Muscle of arm (tissue), 14 donors: ENCODE measurements at places on chromosomes 3 and 15. TPM values are rescaled to one million over a fixed set of nuclear protein-coding genes. Genes with fewer than 3 reads are reported as not detected.
A peak's percentile ranks its signal among the peaks of the same experiment; 100 is the strongest.

DNA sequence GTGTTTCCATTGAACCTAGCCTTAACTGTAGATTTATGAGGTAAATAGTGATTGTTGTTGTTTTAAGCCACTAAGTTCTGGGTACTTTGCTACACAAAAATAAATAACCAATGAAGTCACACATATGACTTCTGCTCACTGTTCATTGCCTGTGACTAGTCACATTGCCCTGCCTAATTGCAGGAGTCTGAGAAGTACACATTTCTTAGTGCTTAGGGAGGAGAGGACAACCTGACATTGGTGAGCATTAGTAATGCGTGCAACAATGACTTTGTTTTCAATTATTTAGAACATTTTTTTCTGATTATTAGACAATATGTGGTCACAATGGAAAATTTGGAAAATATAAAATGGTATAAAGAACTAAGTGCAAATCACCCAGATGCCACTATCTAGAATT, 133.2 kb upstream of the DAZL start:
- no peak for DNase-seq

- no peak for DNase-seq
Observed at GRCh38 chr3:65080432-65080831, 392.6 kb upstream of the ADAMTS9 start.

DNA sequence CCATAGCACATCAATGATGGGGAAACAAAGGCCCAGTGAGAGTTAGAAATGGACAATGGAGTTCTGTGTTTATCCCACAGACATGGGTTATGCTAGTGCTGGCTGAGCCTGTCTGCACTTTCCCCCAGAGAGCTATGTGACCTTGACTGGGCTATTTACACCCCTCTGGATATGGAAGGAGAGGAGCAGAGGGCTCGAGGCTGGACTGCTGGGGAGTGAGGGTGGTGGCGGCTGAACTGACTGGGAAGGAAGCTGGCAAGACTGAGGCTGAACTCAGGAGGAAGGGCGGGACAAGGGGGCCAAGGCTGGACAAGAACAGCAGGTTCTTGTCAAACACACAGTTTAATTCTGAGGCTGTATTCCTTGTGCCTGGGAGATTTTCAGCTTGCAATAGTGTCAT, 10.8 kb upstream of the INSYN1 start:
- no peak for DNase-seq

DNA sequence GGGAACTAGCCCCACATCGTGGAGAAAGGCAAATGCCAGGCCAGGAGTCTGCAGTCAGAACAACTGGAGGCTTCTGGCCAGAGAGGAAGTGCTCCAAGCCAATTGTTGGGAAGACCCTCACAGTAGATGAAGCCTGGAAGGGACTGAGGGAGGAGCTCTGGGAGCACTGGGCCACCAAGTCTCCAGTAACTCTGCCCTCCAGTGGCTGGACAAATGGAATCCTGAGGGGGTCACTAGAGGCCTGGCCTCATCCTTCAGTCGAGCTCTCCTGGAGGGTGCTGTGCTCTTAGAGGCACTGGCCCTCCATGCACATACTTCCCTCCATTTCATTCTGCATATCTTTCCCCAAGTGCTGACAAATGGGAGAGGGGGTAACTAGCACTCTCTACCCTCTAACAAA, 103.0 kb downstream of the MYLK start:
- DNase-seq = no peak

DNA sequence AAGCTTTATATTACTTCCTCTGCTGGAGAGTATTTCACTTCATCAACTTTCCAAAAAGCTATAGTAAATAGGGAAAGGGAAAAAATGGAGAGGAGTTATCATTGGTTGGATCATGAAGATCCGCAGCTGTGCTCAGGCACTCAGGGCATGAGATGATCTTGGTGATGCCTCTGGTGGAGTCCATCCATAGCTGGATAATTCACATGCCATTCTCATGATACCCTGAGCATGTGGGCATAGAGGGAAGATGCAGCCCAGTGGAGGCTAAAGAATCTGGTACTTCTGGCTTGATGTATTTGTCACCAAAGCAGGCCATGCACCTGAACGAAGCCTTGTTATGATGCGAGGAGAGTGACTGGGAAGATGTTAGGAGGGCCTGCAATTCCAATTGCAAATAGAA, 150.2 kb downstream of the CHST2 start:
- no peak for DNase-seq

- DNase-seq = peak; percentile 73
Observed at GRCh38 chr3:2568156-2568555, 469.5 kb downstream of the CNTN4 start.

DNA sequence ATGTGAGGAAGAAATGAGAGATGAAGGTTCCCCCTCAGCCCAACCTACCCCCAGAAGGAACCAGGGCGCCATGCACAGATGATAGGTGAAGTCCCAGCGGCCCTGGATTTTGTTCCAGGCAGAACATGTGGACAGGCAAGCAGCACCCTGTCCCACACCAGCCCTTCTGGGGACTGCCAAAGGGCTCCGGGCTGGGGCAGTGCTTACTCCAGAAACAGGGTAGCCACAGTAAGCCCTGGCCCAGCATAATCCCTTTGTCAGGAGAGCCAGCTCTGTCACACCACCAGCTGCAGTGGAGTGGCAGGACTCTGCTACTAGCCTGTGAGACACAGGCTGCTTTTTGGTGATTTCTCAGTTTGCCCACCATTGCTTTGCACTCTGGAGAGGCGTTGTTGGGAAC, 6.3 kb downstream of the FBXL22 start:
- DNase-seq = no peak

DNA sequence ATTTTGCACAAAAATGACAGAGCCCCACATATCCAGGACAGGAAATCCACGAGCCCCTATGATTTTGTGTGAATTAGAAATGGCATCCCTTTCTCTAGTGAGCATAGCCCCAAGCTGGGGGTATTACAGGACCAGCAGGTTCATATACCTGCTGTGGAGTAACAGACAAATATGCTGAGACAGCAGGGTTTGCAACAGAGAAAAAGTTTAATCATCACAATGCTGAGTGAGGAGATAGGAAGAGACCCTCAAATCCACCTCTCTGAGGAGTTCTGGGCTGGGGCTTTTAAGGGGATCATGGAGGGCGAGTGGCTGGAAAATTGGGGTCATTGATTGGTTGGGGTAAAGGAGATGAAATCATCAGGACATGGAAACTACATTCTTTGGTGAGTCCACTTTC, 8.4 kb upstream of the MYZAP start:
- DNase-seq = no peak

GRCh38 chr15:40369971-40370370, 12.0 kb downstream of the DISP2 start:
- no peak for DNase-seq

- no peak for DNase-seq
Observed at GRCh38 chr3:195729476-195730251, 8.9 kb downstream of the MUC20 start.

DNA sequence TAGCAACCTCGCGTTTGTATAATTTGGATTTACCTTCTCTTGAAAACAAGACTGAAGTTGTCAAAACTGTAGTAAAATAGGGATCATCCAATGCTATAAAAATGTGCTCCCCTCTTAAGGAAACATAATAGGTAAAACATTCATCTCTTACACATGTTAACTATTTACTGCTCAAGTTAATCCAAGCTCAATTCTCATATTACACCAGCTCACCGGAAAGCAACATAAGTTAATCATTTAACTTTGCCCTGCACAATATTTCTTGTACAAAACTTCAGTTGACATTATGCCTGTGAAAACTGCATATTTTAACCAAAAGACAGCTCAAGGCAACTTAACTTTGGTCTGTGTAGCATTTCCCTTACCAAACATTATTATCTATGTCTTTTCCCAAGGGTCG, 634.2 kb downstream of the NAALADL2 start:
- no peak for DNase-seq

DNA sequence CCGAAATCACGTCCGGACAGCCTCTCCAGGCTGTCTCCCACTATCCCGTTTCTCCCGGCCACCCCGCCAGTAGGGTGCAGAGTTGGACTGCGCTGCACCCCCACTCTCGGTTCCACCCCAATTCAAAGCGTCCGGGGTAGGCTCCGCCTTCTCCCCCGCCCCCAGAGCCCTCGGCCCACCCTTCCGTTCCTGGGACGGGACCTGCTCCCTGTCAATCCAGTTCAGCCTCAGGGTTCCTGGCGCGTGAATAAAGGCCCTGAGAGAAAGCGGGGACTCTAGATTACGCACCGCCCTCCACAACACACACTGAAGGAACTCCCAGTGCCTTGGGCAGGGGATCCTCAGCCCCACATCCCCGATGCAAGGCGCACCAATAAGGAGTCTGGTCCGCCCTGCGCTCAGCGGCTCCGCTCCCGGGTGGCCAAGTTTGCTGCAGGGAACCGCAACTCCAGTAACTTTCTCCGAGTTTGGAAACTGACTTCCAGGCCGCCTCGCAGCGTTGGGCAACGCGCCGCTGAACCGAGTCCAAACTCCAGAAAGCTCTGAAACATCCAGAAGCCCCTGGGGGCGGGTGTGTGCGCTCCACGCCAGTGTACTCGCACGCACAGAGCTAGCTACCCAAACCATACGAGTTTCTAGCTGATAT, 1.9 kb downstream of the ADAMTS9 start:
- peak; percentile 96 for DNase-seq

- no peak for DNase-seq
Observed at GRCh38 chr3:76245073-76245472, 459.7 kb upstream of the ZNF717 start.

DNA sequence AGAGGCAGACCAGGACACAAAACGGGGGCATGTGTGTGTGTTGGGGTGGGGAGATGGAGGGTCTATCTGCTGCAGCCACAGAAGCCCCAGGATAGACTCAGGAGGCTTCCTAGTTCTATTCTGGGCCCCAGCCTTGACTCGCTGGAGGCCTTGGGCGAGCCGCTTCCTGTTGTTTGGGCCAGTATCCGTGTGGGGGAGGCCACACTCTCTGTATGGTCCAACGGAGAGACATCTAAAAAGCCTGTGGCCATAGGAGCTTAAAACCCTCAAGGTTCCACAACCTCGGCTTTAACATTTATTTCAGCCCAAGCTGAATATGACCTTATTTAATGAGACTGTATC, 32.8 kb downstream of the POC1A start:
- DNase-seq = no peak

DNA sequence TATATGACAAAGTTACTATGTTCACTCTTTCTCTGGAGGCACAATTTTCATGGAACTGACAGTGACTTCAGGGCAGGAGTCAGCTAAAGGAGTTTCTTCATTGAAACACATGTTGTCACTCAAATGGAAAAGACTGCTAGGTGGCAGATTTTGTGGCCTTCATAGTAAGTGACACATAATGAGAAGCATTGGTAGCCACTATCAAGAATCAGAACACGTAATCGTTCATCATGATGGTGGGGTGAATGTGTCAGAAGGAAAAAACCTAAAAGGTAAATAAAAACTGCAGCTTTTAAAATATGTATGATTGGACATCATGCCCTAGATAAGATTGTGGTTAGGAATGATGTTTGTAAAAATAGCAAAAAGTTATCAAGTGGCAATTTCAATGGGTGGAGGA, 1491.0 kb downstream of the SI start:
- DNase-seq = no peak

GRCh38 chr3:37937156-37937555, 53.4 kb upstream of the VILL start:
- DNase-seq = no peak

GRCh38 chr3:110859993-110860392, 211.6 kb upstream of the NECTIN3 start:
- DNase-seq = no peak

DNA sequence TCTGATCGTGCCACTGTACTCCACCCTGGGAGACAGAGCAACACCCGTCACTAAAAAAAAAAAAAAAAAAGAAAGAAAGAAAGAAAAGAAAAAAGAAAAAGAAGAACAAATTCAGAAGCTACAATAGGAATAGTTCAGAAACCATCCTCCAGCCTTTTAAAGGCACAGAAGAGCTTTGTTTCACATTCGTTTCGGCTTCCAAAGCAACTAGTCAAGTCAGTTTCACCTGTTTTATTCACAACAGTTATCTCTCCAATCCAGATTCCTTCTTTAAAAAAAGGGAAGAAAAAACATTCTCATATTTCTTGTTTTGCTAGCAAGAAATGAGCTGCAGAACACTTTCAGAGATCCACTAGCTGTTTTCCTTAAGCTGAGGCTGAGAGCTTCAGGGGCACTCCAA, 767.7 kb upstream of the CFAP20DC start:
- no peak for DNase-seq

DNA sequence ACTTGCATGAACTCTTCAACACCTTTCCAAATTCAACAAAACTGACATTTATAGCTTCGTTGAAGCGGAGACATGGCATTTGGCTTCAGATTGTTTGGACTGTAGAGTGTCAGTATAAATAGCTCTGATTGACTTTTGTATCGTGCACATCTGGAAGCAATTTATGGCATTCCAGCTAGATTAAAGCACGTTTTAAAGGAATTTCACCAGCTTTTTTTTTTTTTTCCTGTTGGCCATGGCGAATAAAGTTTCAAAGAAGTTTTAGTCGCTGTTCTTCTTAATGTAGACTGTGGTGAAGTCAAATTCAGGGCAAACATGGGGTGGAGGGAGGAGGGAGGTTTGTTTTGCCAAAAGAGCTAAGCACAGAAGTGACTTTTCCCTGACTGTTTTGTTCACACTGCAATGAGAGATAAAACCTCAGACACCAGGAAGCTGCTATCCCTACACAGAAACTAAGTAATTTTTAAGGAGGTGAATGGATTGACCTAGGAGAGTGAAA, 391.0 kb upstream of the RARB start:
- DNase-seq = peak; percentile 71

- no peak for DNase-seq
Observed at GRCh38 chr15:67501836-67502461, 19.0 kb upstream of the C15orf61 start.

DNA sequence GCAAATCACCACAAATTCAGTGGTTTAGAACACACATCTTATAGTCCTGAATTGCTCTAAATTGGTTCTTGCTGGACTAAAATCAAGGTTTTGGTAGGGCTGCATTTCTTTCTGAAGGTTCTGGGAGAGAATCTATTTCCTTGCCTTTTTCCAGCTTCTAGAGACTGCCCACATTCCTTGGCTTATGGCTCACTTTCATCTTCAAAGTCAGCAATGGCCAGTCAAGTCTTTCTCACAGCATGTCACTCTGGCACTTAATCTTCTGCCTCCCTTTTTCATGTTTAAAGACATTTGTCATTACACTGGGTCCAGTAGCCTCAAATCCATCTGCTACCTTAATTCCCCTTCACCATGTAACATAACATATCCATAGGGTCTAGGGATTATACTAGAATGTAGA, 149.0 kb downstream of the NEK10 start:
- no peak for DNase-seq

- no peak for DNase-seq
Observed at GRCh38 chr15:71250936-71251583, 135.8 kb downstream of the THSD4 start.

The GOLGA8S gene
- polyA plus RNA-seq = 0.60 TPM

The BOC gene
- polyA plus RNA-seq = 46.7 TPM

The SNX22 gene
- 0.99 TPM for polyA plus RNA-seq

The HRG gene
- polyA plus RNA-seq = 0.17 TPM

The RPLP1 gene
- 4,362 TPM for polyA plus RNA-seq

The COL8A1 gene
- polyA plus RNA-seq = 0.53 TPM
